H1 (cell line): ENCODE measurements at places on chromosomes 16 and 17.

- H3K36me3 ChIP-seq, result peaks cover under 1% of the 10 kb centered on the region; the same call in 1 of the 2 replicates
- no peak overlapping the region for H3K4me3 ChIP-seq
- no peak for DNase-seq
- no peak overlapping the region for H3K27ac ChIP-seq
- H3K4me1 ChIP-seq, result peaks cover 2% of the 10 kb centered on the region
These were observed 1.9 kb upstream of the LCMT1 start for GRCh38 chr16:25109643-25110042.

GRCh38 chr17:4309897-4310296 is 46.1 kb upstream of the ANKFY1 start:
- DNase-seq, result no peak
- peaks cover 6% of the 10 kb centered on the region for H3K4me1 ChIP-seq
- no peak overlapping the region for H3K27ac ChIP-seq

- H3K36me3 ChIP-seq, result no peaks in the 10 kb centered on the region
- DNase-seq, result no peak
- H3K4me3 ChIP-seq, result no peak overlapping the region
- H3K27ac ChIP-seq, result no peak overlapping the region
- no peaks in the 10 kb centered on the region for H3K27me3 ChIP-seq
These were observed 23.8 kb downstream of the FAM222B start for GRCh38 chr17:28818819-28819221.

- no peaks in the 10 kb centered on the region for H3K36me3 ChIP-seq
- DNase-seq, result no peak
- H3K4me3 ChIP-seq, result no peak overlapping the region
These were observed 119.3 kb upstream of the TBX2 start for GRCh38 chr17:61280338-61280737.

- DNase-seq, result no peak
- H3K4me3 ChIP-seq, result no peak overlapping the region
- H3K4me1 ChIP-seq, result no peaks in the 10 kb centered on the region
- no peak overlapping the region for H3K27ac ChIP-seq
- H3K36me3 ChIP-seq, result no peaks in the 10 kb centered on the region
- no peaks in the 10 kb centered on the region for H3K27me3 ChIP-seq
These were observed 13.3 kb downstream of the PIK3R5 start for GRCh38 chr17:8952191-8952590.

DNA sequence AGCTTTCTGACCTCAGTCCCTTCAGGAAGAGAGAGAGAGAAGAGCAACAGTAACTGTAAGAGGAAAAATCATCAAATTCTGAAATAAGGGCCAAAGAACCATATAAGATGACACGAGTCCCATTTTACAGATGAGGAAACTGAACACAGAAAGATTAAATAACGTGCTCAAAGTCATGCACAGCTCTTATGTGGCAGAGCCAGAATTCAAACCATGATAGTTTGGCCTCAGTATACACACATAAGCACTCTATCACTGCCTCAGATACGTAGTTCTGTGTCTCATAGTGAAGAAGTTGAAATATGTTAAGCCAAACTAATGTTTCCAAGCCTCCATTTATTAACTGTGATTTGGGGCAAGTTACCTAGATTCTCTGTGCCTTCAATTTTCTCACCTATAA is 1.9 kb upstream of the ZNF19 start:
- no peaks in the 10 kb centered on the region for H3K4me1 ChIP-seq
- H3K27ac ChIP-seq, result no peak overlapping the region
- no peaks in the 10 kb centered on the region for H3K27me3 ChIP-seq
- H3K36me3 ChIP-seq, result no peaks in the 10 kb centered on the region
- no peak for DNase-seq
- H3K4me3 ChIP-seq, result no peak overlapping the region

DNA sequence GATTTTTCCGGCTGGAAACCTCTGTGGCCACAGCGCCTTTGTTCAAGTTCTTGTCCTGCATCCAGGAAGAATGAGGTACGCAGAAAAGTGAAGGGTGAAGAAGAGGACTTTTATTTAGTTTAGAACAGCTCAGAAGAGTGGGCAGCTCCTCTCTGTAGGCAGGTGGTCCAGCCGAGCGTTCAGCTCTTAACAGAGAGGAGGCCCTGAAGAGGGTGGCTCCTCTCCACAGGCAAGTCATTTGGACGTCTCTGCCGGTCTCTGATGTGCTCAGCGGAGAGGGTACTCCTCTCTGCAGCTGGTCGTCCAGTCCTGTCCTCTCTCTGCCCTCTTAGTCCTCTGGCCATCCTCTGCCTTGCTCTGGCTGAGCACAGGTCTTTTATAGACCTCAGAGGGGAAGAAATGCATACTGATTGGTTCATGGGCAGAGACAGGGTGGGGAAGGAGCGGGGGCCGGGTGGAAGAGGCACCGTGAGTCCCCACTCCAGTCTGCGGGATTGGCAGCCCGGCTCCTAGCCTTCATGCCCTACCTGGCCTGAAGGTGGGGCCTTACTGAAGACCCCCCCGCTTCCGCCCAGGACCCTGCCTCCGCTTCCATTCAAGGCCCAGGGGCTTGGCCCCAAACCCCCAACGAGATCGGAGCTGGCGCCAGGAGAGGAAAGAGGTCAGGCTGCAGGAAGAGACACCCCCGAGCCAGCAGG is 70.0 kb upstream of the NKD1 start:
- H3K27ac ChIP-seq, result no peak overlapping the region
- no peak for DNase-seq
- no peaks in the 10 kb centered on the region for H3K27me3 ChIP-seq
- H3K4me3 ChIP-seq, result no peak overlapping the region

GRCh38 chr17:64329588-64329987 is 61.1 kb downstream of the PECAM1 start:
- no peaks in the 10 kb centered on the region for H3K27me3 ChIP-seq
- no peak for DNase-seq
- no peaks in the 10 kb centered on the region for H3K4me1 ChIP-seq
- H3K27ac ChIP-seq, result no peak overlapping the region
- H3K36me3 ChIP-seq, result no peaks in the 10 kb centered on the region

GRCh38 chr17:12673788-12674187 is 8.1 kb downstream of the MYOCD start:
- no peaks in the 10 kb centered on the region for H3K27me3 ChIP-seq
- no peaks in the 10 kb centered on the region for H3K36me3 ChIP-seq
- DNase-seq, result no peak

GRCh38 chr17:82175951-82176350 is 36.7 kb downstream of the CCDC57 start:
- peaks cover 75% of the 10 kb centered on the region for H3K27me3 ChIP-seq
- H3K4me3 ChIP-seq, result no peak overlapping the region
- peaks cover 4% of the 10 kb centered on the region; the same call in 1 of the 2 replicates for H3K36me3 ChIP-seq

GRCh38 chr16:83578171-83578570 is 229.6 kb upstream of the HSBP1 start:
- no peaks in the 10 kb centered on the region for H3K27me3 ChIP-seq
- peaks cover 11% of the 10 kb centered on the region for H3K4me1 ChIP-seq
- no peak overlapping the region for H3K27ac ChIP-seq
- no peak overlapping the region for H3K4me3 ChIP-seq

DNA sequence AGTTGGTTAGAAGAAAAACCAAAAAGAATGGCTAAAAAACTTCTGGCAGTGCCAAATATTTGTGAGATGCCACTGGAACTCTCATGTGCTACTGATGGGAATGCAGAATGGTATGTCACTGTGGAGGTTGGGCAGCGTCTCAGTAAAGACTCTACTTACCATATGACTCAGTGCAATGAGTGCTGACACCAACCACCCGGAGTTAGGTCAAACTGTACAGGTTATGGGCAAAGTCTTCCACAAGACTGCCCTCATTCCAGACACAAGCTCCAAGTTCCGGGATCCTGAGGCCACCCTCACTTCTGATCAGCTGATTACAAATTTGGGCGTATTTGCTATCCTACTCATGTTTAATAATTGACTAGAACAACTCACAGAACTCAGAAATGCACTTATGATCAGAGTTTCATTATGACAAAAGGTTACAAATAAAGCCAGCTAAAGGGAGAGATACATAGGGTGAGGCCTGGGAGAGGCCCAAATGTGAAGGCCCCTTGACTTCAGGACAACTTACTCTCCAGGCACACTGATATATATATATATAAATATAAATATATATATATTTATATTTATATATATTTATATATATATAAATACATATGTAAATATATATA is 114.9 kb downstream of the TRIM37 start:
- no peaks in the 10 kb centered on the region for H3K36me3 ChIP-seq
